NCI-H1048 (cell line): ENCODE measurements at places on chromosomes 16 and 17.

GRCh38 chr17:76586741-76587487 is 1.3 kb upstream of the ST6GALNAC2 start:
- DNase-seq: no peak

GRCh38 chr17:82963104-82963950 is 116.1 kb upstream of the METRNL start:
- DNase-seq: no peak

GRCh38 chr17:80561541-80562114 is 17.0 kb downstream of the RPTOR start:
- DNase-seq: no peak

DNA sequence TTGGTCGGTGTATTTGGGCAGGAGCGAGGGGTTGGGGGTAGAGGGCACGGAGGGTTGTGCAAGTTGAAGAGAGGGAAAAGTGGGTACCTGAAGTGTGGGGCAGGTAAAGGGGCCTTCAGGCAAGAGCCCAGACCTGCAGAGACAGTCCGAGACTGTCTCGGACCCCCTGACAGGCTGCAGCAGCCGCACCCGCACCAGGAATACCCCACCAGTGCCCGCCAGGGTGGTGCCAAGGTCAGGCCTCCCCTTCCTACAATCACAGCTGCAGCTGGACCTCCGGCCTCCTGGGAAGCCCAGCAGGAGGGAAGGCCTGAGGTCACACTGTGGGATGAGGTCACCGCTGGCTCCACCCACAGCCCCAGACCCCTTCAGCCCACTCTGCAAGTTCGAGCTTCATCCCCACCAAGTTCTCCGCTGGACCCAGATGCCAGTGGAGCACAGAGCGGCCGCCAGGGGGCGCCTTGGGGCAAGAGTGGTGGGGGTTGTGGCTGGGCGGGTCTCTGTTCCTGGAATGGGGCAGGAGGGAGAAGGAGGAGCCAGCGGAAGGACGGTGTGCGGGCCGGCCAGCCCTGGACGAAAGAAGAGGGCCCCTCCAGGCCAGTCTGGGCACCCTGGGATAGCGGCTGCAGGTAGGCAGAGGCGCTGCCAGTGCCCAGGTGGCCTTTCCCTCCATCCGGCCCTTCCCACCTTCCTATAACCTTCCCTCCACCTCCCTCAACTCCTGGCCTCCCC is at the start of gene HSD3B7:
Gene HSD3B7 (plus strand): TSS at position 539 of the 732 bp plus-strand sequence. CDS start 452 bp downstream, outside the sequence.
- peak; percentile 23 for DNase-seq

DNA sequence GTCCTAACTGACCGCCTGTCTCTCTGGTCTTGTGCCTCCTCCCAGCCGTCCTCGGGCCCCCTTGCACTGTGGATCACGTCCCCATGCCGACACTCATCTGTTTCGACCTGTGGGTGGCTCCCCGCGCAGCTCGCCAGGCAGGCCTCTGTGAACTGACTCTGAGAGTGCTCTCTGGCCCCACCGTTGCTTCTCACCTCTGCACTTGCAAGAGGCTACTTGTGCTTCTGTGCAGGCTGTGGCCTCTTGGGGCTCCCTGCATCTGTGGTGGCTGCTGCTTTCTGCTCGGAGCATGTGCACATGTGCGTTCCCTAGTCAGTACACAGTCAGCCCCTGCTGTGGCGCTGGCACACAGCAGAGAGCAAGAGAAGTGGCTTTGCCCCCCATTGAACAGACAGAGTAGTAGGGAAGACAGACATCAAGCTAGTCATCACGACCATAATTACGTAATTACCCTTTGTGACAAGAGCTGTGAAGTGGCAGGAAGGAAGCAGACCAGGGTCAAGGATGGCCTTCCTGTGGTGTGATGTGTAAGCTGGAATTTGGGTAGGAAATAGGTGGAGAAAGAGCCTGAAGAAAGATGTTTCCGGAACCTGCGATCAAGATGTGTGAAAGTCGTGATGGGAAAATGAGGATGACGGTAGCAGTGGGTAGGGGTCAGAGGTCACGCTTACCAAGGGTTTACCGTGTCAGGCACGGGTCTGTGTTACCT is 256.0 kb upstream of the CACNG5 start:
- DNase-seq: no peak

DNA sequence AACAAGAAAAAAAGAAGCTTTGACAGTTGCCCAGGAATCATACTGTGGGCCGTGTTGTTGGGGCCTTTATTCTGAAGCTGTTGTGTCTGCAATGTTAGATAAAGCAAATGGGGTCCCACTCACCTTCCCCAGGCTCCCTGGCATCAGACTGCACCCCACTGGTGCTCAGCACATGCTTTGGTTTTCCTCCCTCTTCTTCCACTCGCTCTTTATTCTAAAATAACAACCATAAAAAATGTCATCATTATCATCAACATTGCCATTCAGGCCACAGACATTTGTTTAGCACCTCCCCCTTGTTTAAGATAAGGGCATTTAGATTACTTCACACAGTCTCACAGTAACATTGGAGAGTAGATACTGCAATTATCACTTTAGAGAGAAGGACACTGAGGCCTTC is 8.2 kb downstream of the MYLK3 start:
- DNase-seq: no peak
